ENCODE measurements at places on chromosomes 13 and 19.

- DNase-seq, result no peak
Observed at GRCh38 chr19:12667731-12668302, 1.2 kb downstream of the WDR83 start.

GRCh38 chr13:113897161-113897560 lies 33.3 kb upstream of the GAS6 start:
- DNase-seq, result no peak

GRCh38 chr19:2771786-2772674 lies 11.0 kb downstream of the SGTA start:
- no peak for DNase-seq

GRCh38 chr19:10686661-10687517 lies 14.3 kb upstream of the QTRT1 start:
- peak; percentile 73 for DNase-seq

GRCh38 chr13:67844574-67844973 lies 614.4 kb upstream of the PCDH9 start:
- no peak for DNase-seq

DNA sequence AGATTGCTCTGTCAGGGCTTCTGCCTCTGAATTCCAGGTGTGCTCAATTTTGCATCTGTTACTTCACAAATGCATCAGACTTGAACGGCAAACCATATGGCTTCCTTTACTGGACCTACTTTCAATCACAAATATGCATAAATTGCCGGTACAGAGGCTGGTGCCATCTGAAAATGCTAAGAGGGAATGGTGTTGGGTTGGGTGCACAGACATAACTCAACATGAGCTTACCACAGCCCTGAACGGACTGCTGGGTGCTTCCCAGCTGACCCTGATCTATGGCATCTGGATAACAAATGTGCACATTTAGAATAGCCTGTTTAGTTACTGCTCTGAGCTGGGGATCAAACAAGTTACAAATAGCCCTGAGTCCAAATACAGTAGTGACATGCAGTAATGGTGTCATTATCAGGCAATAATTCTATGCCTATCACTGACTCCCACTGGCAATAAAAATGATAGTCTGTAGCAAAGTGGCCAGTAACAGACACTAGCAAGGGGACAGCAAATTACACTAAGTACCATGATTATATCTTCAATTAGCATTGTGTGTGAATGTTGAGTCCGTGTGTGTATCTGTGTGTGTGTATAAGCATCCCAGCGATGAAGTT lies 927.3 kb downstream of the DIAPH3 start:
- DNase-seq, result no peak

GRCh38 chr13:49538404-49538803 lies 42.7 kb downstream of the PHF11 start:
- no peak for DNase-seq

DNA sequence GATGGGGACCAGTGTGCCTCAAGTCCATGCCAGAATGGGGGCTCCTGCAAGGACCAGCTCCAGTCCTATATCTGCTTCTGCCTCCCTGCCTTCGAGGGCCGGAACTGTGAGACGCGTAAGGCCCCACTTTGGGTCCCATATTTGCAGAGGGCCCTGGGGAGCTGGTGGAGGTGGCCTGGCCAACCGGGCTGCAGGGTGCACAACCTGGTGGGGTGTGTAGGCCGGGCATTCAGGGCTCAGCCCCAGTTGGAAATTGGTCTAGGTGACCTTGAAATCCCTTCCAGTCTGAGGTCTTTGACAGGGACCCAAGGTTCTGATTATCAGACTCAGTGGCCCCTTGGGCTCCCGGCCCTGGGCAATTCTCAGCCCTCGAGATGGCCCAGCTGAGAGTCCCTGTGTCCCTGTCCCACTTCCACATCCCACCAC lies 8.3 kb downstream of the F7 start:
- no peak for DNase-seq

DNA sequence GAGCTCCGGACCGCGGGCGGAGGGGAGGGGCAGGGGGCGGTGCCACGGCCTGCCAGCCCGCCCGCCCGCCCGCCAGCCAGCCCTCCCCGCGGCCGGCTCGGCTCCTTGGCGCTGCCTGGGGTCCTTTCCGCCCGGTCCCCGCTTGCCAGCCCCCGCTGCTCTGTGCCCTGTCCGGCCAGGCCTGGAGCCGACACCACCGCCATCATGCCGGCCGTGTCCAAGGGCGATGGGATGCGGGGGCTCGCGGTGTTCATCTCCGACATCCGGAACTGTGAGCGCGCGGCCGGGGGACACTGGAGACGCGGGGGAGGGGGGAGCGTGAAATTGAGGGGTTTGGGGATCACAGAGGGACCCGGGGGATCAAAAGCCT lies at the start of gene AP2A1:
AP2A1 (plus strand) TSS at position 72 of the 370 bp plus-strand sequence; CDS start at position 205, 133 bp downstream.
- DNase-seq, result no peak

DNA sequence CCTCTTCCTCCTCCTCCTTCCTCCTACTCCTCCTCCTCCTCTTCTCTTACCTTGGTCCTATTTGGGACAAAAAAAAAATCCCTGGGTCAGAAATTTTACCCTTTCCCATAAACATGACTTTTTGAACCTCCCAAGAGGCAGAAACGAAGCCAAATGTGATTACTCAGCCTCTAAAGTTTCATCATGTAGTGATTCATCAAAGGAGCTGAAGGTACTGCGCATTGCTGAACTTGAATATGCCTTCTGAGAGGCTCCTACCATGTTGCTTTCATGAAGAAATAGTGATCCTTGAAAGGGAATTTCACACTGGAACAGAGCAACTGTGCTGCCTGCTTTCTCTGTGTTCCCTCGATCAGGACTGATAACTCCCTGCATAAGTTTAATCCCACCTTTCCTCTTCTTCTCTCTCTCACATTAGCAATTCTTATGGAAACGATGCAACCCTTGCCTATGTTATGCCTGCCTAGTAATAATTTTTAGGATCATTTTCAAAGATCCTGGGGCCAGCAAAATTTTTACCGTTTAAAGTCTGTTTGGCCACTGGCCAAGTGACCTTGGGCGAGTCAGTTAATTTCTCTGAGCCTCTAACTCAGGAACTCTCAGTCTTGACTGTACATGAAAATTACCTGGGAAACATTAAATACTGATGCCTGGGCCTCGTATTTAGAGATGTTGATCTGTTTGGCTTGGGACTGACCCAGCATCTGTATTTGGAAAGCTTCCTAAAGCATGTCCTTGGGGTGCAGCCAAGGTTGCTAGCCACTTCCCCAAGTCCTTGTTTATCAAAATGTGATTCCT lies 149.5 kb downstream of the DCT start:
- DNase-seq, result no peak

GRCh38 chr13:47148543-47148942 lies 251.7 kb upstream of the HTR2A start:
- no peak for DNase-seq

GRCh38 chr19:4815426-4816201 lies 15.9 kb downstream of the TICAM1 start:
- DNase-seq, result peak; percentile 74

- no peak for DNase-seq
Observed at GRCh38 chr13:28865149-28865744, 45.1 kb downstream of the MTUS2 start.

DNA sequence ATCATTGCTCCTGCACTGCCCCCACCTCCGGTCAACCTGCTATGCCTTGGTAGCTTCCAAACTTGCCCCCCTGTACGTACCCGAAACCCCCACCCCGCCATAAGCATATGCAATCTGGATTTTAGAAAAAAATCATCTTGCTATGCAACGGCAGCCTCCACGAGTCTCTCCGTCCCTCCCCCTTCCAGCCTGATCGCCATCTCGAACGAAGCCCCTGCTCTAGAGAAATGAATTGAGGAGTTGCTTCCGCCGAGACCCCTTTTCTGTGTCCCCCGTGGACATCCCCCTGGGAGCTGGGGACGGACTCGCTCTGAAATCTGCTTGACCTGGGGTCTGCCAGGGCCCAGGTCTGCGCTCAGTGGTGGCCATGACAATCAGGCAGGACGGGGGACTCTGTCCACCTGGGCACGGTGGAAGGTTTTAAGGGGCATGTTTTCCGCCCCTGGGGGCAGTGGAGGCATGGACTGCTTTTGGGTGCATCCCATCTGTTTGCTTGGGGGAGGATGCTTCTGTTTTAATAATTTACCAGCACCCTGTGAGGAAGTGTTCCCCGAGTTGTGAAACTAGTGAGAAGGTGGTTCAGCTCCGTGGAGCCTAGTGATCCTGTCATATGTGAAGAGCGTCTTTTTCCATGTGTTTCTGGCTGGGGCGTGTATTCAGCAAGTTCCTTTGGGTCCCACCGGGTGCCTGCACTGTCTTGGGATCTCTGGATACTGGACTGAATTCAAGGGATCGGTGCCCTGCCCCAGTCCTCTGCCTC lies 1.0 kb downstream of the KDM4B start:
- DNase-seq, result no peak

Data from C1 segment of cervical spinal cord (tissue), 14 donors.